ENCODE measurements at places on chromosomes 2 and 18. TPM values are rescaled to one million over a fixed set of nuclear protein-coding genes. Genes with fewer than 3 reads are reported as not detected.

Gene CCDC142
- 6.8 TPM for total RNA-seq

Gene MARCHF4
- total RNA-seq = 0.34 TPM

Gene RAPH1
- 39.3 TPM for total RNA-seq

Gene ACOXL
- total RNA-seq = not detected
